Keratinocyte (primary cell): ENCODE measurements at places on chromosomes 11 and 22.

DNA sequence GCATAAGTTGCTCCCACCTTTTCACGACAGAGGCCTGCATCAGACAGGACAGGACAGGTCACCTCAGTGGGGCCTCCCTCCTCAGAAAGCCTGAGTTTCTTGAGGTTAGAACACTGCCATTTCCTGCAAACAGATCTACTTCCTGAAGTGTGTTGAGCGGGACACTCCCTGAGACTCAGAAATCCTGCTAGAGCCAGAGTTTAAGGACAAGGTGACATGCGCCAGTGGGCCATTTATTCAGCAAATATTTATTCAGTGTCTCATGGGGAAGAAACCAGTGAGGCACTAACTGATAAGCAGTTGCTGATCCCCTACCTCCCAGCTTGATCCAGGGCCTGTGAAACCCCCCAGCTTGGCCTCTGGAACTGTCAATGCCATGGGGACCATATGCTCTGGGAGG lies 454.6 kb downstream of the SOX6 start:
- H3K27ac ChIP-seq, result no peak overlapping the region
- no peaks in the 10 kb centered on the region for H3K36me3 ChIP-seq
- H3K27me3 ChIP-seq, result no peaks in the 10 kb centered on the region
- H3K4me3 ChIP-seq, result no peak overlapping the region

DNA sequence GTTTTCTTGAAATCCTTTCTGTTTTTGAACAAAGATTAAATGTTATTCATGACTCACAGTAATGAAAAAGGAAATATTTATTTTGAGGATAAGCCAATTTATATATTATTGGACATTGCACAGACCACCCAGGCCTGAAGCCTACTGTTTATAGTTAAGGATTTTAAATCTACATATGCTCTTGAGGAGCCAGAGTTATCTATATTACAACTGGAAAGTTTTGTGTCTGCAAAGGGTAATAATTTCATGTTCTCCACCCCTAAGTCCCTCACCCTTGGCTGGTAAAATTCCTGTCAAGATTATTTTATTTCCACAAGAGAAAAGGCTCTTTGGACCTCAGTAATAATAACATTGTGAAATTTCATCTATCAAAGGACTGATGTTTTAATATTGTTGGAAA lies 228.2 kb downstream of the TMEM135 start:
- no peak overlapping the region for H3K27ac ChIP-seq
- H3K4me3 ChIP-seq, result no peak overlapping the region
- H3K27me3 ChIP-seq, result no peaks in the 10 kb centered on the region
- no peak for DNase-seq
- H3K36me3 ChIP-seq, result no peaks in the 10 kb centered on the region

- H3K4me3 ChIP-seq, result no peak overlapping the region
- H3K36me3 ChIP-seq, result no peaks in the 10 kb centered on the region
- H3K4me1 ChIP-seq, result peaks cover 4% of the 10 kb centered on the region
- DNase-seq, result no peak
- H3K27ac ChIP-seq, result no peak overlapping the region
- peaks cover 3% of the 10 kb centered on the region for H3K27me3 ChIP-seq
Measured at GRCh38 chr11:125428486-125429173, 67.4 kb downstream of the FEZ1 start.

DNA sequence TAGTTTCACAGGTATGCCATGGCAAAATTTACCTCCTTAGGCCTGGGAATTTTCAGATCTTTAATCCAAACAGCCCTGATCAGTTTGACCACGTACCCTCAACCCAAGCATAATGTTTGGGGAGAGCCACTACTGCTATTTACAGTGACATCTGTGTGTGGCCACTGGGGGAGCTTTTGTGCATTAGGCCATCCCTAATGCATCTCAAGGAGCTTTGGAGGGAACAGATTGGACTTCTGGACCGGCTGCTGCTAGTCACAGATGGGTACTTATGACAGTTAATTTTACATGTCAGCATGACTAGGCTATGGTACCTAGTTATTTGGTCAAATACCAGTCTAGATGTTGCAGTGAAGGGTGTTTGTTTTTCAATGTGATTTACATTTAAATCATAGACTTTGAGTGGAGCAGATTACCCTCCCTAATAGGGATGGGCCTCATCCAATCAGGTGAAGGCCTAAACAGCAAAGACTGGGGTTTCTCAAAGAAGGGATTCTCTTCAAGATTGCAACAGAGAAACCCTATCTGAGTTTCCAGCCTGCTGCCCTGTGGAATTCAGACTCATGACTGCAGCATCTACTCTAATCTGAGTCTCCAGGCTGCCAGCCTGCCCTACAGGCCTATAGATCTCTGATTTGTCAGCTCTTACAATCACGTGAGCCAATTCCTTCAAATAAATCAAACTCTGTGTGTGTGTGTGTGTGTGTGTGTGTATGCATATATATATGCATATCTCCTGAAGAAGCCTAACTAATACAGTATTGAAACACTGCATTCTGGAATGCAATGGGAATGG lies 38.0 kb upstream of the GALNT18 start:
- no peak for DNase-seq
- no peaks in the 10 kb centered on the region for H3K36me3 ChIP-seq
- H3K4me3 ChIP-seq, result no peak overlapping the region

GRCh38 chr11:57574061-57574460 lies 6.6 kb upstream of the UBE2L6 start:
- DNase-seq, result no peak
- no peak overlapping the region for H3K4me3 ChIP-seq
- H3K27ac ChIP-seq, result no peak overlapping the region
- peaks cover 7% of the 10 kb centered on the region for H3K4me1 ChIP-seq

- peaks cover 46% of the 10 kb centered on the region for H3K4me1 ChIP-seq
- H3K4me3 ChIP-seq, result no peak overlapping the region
- H3K27me3 ChIP-seq, result no peaks in the 10 kb centered on the region
- H3K36me3 ChIP-seq, result peaks cover 9% of the 10 kb centered on the region
Measured at GRCh38 chr11:3001496-3001895, 9.4 kb upstream of the NAP1L4 start.

DNA sequence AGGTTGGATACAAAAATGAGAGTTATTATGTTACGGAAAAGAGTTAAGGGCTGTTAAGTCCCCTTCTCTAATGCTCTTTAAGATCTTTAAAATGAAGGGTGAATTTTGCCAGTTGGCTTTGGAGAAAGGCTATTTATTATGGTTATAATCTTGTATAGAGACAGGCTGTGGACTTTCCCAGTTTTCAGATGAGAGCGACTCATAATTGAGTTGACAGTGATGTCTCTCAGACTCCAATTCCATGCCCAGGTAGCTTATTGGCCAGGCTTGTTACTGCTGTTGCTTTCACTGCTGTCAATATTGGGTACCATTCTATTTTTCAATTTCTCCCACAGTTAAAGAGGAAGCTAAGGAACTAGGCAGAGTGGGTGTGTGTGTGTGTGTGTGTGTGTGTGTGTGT lies 13.1 kb downstream of the ENDOD1 start:
- no peak for DNase-seq
- H3K27me3 ChIP-seq, result no peaks in the 10 kb centered on the region
- H3K27ac ChIP-seq, result no peak overlapping the region
- H3K4me1 ChIP-seq, result peaks cover 31% of the 10 kb centered on the region
- no peaks in the 10 kb centered on the region for H3K36me3 ChIP-seq

DNA sequence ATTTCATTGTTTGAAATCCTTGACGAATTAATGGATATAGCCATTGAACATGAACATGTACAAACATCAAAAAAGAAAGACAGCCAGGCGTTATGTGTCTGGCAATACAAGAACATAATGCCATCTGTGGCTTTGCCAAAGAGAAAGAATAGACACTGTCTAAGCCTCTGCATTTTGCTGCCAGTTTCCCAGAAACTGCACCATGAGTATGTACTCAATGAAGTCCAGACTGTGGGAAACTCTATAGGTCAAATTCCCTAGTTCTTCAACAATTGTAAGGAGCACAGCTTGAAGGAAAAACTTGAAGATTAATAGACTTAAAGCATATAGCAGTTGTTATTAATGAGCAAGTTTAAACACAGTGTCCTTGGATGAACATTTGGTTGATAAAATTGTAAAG lies 71.3 kb downstream of the BBOX1 start:
- DNase-seq, result no peak
- H3K4me1 ChIP-seq, result peaks cover 3% of the 10 kb centered on the region
- no peak overlapping the region for H3K27ac ChIP-seq
- H3K4me3 ChIP-seq, result no peak overlapping the region
- H3K36me3 ChIP-seq, result no peaks in the 10 kb centered on the region
- no peaks in the 10 kb centered on the region for H3K27me3 ChIP-seq

- no peaks in the 10 kb centered on the region for H3K36me3 ChIP-seq
- H3K27ac ChIP-seq, result no peak overlapping the region
- no peaks in the 10 kb centered on the region for H3K27me3 ChIP-seq
Measured at GRCh38 chr11:14414470-14415461, 55.8 kb upstream of the RRAS2 start.

DNA sequence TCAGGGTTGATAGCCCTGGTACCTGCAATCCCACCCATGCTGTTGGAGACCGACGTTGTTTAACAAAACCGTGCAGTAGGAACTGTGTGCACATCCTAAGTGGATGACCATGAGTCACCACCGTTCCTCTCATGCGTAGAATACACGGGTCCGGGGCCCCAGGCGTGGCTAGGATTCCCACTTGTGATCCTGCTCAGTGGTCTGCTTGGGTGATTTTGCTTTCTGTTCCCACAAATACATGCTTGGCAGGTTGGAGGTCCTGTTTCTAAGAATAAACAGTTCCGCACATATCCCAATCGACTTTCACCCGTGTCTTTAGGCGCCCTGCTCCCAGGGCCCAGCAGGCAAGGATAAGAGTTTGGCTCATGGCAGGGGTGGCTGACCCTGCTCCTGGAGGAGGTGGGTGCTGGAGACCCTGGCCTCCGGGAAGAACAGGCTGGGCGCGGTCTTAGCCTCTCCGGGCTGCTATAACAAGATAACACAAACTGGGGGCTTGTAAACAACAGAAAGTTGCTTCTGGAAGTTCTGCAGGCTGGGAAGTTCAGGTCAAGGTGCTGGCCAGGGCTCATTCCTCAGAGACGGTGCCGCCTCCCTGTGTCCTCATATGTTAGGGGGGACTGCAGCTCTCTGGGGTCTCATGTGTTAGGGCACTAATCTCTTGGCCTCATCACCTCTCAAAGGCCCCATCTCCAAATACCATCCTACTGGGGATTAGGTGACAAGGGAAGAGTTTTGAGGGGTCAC lies 1028.3 kb downstream of the BRD1 start:
- H3K4me1 ChIP-seq, result no peaks in the 10 kb centered on the region
- H3K36me3 ChIP-seq, result no peaks in the 10 kb centered on the region
- no peak overlapping the region for H3K4me3 ChIP-seq

DNA sequence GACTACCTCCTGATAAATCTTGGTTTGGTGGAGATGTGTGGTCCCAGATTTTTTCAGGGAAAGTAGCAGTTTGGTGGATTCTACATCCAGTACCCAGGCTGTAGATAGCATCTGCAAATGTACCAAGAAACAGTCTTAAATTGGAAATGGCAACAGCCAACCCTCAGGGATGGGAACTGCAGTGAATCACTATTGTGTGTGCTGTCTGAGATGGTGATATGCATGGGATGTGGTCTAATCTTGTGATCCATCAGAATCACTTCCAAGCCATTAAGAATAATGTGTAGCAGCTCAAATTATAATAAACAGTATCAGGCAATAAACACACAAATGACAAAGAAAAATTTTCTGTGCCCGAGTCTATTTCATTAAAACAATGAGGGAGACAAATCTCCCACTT lies 3.4 kb downstream of the OLFML1 start:
- H3K4me3 ChIP-seq, result no peak overlapping the region
- no peaks in the 10 kb centered on the region for H3K36me3 ChIP-seq
- H3K27me3 ChIP-seq, result no peaks in the 10 kb centered on the region
- no peak for DNase-seq
- no peak overlapping the region for H3K27ac ChIP-seq

GRCh38 chr11:33376331-33377310 lies 119.4 kb downstream of the HIPK3 start:
- peak overlapping the region; percentile 40 for H3K4me3 ChIP-seq
- no peak overlapping the region for H3K27ac ChIP-seq
- no peaks in the 10 kb centered on the region for H3K36me3 ChIP-seq

GRCh38 chr11:71172680-71173079 lies 79.7 kb downstream of the SHANK2 start:
- no peaks in the 10 kb centered on the region for H3K27me3 ChIP-seq
- no peak overlapping the region for H3K27ac ChIP-seq
- no peaks in the 10 kb centered on the region for H3K4me1 ChIP-seq

- H3K4me3 ChIP-seq, result no peak overlapping the region
- DNase-seq, result no peak
- peaks cover 77% of the 10 kb centered on the region for H3K36me3 ChIP-seq
- H3K27me3 ChIP-seq, result no peaks in the 10 kb centered on the region
- no peak overlapping the region for H3K27ac ChIP-seq
Measured at GRCh38 chr22:31094021-31094551, 13.0 kb downstream of the SMTN start.

DNA sequence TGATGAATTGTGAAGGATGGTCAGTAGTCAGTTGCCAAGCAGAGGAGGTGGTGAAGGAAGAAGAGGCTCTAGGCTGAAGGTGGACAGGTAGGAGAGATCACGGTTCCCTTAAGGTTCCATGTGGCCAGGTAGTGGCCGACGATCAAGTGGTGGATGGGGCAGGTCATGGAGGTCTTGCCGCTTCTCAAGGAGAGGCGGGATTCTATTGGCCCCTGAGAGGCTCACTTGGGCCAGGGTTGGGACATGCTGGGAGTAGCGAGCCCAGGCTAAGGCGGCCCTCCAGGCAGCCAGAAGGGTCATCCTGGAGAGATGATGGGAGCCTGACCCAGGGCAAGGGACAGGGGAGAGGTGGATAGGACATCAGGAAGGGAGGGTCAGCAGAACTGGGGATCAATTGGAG lies 20.9 kb upstream of the TMPRSS4 start:
- peaks cover 6% of the 10 kb centered on the region for H3K27me3 ChIP-seq
- no peaks in the 10 kb centered on the region for H3K36me3 ChIP-seq
- H3K4me1 ChIP-seq, result no peaks in the 10 kb centered on the region
- no peak overlapping the region for H3K27ac ChIP-seq
- DNase-seq, result no peak

DNA sequence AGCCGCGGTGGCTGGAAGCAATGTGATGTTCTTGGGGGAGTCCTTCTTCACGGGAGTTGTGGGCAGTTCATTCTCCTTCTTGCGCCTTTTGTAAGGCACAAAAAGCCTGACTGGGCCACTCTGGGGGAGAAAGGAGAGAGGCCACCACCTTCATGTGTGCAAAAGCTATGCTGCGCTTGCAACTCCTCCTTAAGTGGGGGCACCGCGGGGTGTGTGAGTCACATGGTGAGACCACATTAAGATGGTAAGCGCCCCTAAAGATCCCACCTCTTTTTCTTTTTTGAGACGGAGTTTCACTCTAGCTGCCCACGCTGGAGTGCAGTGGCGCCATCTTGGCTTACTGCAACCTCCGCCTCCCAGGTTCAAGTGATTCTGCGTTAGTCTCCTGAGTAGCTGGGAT lies 14.1 kb downstream of the DEAF1 start:
- H3K4me1 ChIP-seq, result no peaks in the 10 kb centered on the region
- H3K4me3 ChIP-seq, result no peak overlapping the region
- peaks cover 22% of the 10 kb centered on the region for H3K36me3 ChIP-seq
- H3K27me3 ChIP-seq, result no peaks in the 10 kb centered on the region
- no peak for DNase-seq
- H3K27ac ChIP-seq, result no peak overlapping the region

DNA sequence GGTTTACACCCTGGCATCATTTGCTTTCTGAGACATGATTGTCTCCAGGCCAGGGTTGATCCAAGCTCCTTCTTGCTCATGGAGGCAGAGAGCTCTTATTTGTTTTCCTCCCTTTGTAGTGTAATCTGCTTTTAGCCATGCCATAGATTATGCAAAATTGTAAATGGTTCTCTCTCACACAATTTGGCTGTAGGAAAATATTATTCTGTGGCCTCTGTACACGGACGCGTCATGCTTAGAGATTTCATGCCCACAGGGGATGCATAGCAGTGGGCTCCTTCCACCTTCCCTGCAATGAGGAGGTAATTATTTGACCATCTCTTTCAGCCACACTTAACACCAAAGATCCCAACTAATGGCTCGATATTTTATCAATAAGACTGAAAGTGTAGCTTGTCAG lies 37.7 kb upstream of the GNAZ start:
- H3K27ac ChIP-seq, result no peak overlapping the region
- H3K4me1 ChIP-seq, result no peaks in the 10 kb centered on the region
- H3K27me3 ChIP-seq, result no peaks in the 10 kb centered on the region
- no peaks in the 10 kb centered on the region for H3K36me3 ChIP-seq
- no peak for DNase-seq
- no peak overlapping the region for H3K4me3 ChIP-seq
